Activated T-helper 2 cell treated with anti-CD3 and anti-CD28 coated beads, Interferon-gamma antibody, Interleukin-2, Interleukin-4, amounts not matched to agents 10 μg/mL and 5 μg/mL and 100 μg/mL, durations not matched to agents 14 hours and 24 hours and 36 hours (primary cell): ENCODE measurements at places on chromosomes 7 and 10. TPM values are rescaled to one million over a fixed set of nuclear protein-coding genes. Genes with fewer than 3 reads are reported as not detected.

DNA sequence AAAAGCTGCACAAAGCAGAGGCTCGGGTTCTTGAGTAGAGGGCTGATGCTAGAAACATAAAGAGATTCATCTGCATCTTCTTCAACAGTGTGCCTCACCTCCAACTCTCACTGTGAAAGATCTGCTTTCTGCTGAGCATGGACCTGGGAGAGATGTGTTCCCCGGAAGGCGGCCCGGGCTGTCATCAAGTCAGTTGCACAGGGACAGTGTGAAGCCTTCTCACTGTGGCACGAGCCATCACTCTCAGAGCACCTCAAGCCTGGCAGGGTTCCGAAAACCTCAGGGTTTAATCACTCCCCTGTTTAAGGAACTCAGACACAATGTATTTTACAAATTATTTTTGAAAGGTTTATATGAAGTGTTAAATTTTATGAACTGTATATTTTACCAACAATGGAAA is 98.7 kb downstream of the RBM20 start:
- H3K4me3 ChIP-seq = no peak overlapping the region
- no peaks in the 10 kb centered on the region for H3K27me3 ChIP-seq
- DNase-seq = no peak
- H3K27ac ChIP-seq = no peak overlapping the region
- H3K36me3 ChIP-seq = no peaks in the 10 kb centered on the region

Gene ANXA7
- 173 and 174 TPM in 2 replicates for total RNA-seq

Gene CFAP69
- 0.34 and 0.51 TPM in 2 replicates for total RNA-seq

DNA sequence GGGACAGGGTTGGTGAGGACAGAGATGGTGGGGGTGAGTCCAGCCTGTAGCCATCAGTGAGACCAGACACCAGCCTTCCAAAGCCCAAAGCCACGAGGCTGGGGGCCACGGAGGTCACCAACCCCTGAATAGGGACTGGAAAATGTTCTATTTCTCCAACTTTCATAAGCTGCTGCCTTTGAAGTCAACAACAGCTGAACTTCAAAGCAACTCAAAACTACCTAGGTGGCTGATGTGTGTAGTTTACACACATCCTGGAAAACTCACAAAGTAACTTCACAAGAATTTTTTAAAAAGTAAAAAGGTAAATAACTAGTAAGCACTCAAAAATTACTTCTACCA is 88.8 kb downstream of the CHST15 start:
- H3K4me1 ChIP-seq = no peaks in the 10 kb centered on the region
- no peaks in the 10 kb centered on the region for H3K27me3 ChIP-seq
- no peak overlapping the region for H3K4me3 ChIP-seq
- H3K27ac ChIP-seq = no peak overlapping the region
- H3K36me3 ChIP-seq = no peaks in the 10 kb centered on the region

GRCh38 chr7:68862736-68863135 is 735.5 kb upstream of the AUTS2 start:
- H3K4me1 ChIP-seq = no peaks in the 10 kb centered on the region
- H3K27me3 ChIP-seq = no peaks in the 10 kb centered on the region
- no peak for DNase-seq
- no peaks in the 10 kb centered on the region for H3K36me3 ChIP-seq
- no peak overlapping the region for H3K4me3 ChIP-seq

GRCh38 chr10:23157239-23157681 is 34.9 kb upstream of the PTF1A start:
- H3K27me3 ChIP-seq = peaks cover 7% of the 10 kb centered on the region
- no peak for DNase-seq
- no peaks in the 10 kb centered on the region for H3K36me3 ChIP-seq
- H3K27ac ChIP-seq = no peak overlapping the region
- H3K4me1 ChIP-seq = peaks cover 10% of the 10 kb centered on the region

Gene SLC26A5
- 0.07 TPM in 1 of 2 replicates, not detected in the other for total RNA-seq

Gene HMX3
- total RNA-seq = not detected in 2 replicates

DNA sequence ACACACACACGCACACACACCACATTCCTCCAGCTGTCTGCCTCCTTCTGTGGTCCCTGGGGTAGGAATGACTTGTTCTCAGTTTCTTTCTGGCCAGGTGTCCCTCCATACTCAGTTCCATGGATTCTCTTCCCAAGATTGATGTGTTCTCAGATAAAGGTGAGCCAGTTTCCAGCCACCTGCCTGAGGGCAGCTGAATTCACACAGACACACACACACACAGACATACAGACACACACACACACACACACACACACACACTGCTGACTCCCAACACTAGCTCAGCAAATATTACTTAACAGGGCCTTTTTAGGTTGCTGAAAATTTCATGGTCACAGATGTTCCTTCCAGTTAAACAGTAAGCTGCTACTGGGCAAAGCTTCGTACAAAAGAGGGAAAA is 45.4 kb upstream of the GDF10 start:
- H3K4me3 ChIP-seq = no peak overlapping the region
- H3K4me1 ChIP-seq = peaks cover 33% of the 10 kb centered on the region
- DNase-seq = no peak

DNA sequence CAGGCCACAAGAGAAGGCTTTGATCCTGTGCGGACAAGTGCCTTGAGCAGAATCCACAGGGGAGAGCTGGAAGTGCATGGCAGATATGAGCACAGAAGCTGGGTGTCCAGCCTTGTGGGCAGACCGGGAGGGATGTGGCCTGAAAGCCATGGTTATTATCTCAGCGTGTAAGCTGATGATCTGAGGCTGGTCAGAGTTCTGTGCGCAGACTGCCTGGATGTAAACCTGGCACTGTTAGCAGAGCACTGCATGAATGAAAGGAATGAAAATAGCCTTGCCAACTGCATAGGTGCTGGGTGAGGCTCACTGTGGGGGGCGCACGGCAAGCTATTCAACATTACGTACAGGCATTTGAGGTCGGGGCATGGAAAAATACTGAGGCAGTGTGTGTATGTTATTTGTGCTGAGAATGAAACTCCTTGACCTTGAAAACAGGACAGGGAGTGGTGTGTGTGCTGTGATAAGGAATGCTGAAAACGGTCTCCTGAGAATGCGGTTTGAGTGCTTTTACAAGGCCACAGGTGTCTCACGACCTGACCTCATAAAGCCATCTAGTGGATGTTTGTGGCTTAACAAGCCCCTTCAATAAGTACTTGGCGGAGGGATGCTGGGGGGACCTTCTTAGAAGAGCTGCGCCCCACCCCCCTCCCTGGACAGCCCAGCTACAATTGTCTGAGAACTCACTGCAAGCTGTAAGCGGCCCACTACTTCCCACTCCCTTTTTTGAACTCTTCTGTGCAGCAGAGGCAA is 18.7 kb downstream of the AKR1C1 start:
- H3K4me3 ChIP-seq = no peak overlapping the region
- DNase-seq = no peak
- no peaks in the 10 kb centered on the region for H3K4me1 ChIP-seq
- no peak overlapping the region for H3K27ac ChIP-seq
- no peaks in the 10 kb centered on the region for H3K27me3 ChIP-seq

Gene TDRD1
- total RNA-seq = 0.11 and 0.30 TPM in 2 replicates
